ENCODE measurements at places on chromosomes 2 and 18.
A peak's percentile ranks its signal among the peaks of the same experiment; 100 is the strongest.

GRCh38 chr18:36379435-36379984, 82.0 kb downstream of the FHOD3 start:
- no peak for DNase-seq

DNA sequence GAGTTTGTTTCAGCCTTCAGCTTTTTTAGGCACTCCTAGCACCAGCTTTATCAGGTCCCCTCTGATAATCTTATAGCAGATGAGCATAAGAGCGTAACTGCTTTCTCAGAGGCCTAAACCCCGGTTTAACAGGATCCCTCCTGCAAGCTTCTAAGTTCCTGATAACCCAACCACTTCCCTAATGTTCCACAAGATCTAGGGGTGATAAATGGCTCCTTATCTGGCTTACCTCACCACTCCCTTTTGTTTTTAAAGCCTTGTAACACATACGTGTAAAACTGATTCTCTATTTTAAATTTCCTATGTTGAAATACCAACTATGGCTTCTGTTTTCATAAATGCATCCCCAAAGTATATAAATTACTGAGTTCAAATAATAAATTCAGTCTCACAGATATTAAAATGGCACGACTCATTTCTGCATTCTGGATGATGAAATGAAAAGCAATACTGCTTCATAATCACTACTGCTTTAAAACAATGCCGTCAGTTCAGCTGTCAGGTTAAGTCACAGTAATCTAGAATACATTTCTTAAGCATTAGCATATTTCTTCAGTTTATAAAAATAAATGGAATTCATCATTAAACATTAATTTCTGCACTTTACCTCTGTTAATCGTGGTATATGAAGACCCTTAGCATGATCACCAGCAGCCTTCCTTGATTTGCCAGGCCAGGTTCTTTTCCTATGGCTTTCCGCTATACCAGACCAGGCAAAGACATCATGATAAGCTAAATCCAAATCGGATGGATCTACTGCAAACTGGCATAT, 126.3 kb downstream of the C2orf74 start:
- no peak for DNase-seq

DNA sequence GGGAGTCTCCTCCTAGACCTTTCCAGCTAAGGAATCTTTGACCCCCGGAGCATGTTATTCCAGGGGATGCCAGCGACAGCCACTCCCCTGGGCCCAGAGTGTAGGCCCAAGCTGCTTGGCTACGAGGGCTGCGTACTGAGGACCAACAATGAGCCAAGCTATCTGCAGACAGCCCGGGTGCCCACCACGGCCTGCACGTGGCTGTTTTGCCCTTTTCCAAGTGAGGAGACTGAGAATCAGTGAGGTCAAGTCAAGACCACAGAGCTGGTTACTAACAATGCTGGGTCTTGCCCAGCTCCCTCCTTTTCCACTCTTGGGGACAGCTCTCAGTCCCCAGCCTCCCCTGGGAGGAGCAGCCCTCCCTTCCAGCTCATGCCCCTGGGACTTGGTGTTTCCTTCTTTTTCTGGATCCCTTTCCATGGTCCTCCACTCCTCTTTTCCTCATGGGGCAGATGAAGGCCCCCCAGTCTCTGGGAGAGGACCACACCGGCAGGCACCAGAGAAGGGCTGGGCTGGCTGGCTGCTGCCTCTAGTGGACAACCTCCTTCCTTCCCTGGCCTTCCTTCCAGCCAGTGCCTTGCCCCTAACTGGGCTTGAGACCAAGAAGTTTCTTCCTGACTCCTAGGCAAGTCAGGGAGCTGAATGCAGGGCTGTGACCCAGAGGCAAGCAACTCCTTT, 550 bp upstream of the MALL start:
- DNase-seq: no peak

DNA sequence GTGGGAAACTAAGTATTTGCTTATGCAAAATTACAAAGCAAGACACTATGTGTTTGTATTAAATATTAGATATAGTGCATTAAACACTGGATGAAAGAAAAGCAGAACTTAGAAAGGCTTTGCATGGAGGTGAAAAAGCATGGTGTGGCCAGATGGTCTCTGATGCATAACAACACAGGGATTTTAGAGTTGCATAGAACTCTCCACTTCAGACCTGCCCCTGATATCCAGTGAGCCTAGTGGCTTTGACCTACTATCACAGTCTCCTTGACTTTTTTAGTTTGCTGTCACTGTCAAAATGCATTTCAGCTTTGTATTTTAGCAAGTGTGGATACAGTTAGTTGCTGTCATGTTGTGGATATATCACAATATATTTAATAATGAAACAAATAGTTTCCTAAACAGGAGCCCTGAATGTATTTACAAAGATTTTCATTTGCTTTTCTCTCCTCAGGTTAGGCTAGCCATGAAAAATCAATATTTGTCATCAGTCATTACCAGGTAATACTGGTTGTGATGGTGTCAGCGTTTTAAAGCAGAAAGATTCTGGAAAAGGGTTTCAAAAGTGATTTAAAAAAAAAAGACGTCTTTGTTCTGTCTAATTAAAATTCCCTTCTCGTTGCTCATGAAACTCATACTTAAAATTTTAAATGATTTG, 5.2 kb downstream of the CSRNP3 start:
- DNase-seq: no peak

DNA sequence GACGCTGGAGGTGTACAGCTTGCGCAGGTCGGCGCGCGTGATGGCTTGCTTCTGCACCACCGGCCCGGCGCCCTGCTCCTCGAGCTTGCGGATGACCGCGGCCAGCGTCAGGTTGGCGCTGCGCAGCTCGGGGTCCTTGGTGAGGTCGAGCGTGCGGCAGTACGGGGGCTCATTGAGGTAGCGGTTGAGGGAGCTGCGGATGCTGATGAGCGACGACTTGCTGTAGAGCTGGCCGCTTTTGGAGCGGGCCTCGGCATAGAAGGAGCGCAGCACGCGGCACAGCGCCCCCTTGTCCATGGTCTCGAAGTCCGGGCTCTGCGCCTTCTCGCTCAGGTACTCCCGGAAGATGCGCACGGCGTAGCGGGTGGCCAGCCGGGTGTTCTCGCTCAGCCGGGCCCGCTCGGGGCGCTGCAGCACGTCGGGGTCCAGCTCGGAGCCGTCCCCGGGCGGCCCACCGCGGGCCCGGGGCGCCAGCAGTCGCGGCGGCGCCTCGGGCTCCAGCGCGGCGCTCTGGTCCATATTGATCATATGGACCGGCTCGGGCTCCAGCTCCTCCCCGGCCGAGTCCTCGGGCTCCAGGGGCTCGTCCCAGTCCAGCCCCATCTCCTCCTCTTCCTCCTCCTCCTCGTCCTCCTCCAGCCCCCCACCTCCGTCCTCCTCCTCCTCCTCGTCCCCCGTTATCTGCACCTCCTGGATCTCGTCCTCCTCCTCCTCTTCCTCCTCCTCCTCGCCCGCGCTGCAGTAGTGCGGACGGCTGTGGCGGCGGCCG, 523 bp downstream of the KCTD1 start:
- DNase-seq: peak; percentile 13

DNA sequence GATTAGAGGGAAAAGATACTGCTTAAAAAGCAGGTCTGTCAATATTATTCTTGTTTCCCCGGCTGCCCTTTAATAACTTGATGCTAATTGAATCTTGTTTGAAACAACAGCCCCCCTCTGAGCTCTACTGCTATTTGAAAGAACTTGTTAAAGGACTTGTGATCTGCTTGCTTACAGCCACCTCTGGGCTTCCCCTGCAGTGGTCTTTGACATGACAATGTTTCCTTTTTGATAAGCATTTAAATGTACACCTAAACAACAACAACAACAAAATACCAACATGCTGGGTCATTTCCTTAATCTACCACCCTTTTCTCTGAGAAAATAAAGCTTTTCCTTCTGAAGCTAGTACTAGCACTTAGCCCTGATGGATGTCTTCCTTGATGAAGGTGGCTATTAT, 3.9 kb downstream of the HOXD1 start:
- DNase-seq: no peak
